Bronchial epithelial cell (primary cell): ENCODE measurements at places on chromosomes 6 and 20. TPM values are rescaled to one million over a fixed set of nuclear protein-coding genes. Genes with fewer than 3 reads are reported as not detected.

GRCh38 chr20:17339000-17339399, 112.2 kb downstream of the PCSK2 start:
- no peak for DNase-seq

Gene WFDC10B
- total RNA-seq, result not detected in 2 replicates

DNA sequence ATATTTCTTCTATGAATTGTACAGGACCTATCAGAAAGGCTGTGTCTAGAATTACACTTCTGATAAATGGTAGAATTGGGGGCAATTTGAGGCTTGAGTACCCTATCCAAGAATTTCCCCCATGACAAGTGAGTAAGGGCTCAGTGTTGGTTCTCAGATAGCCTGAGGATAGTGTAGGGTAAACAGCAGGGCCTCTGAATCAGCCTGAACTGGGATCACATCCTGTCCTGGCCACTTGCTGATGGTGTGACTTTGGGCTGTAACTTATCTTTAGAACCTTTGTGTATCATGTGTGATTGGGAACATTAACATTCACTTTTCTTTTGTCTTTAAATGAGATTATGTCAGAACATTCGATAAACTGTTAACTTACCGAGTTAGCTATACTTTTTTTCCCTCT, 151.0 kb downstream of the CLIC5 start:
- peak; percentile 70 for DNase-seq

Gene KCNB1
- total RNA-seq, result not detected in 2 replicates

Gene KCNQ2
- not detected in 2 replicates for total RNA-seq

DNA sequence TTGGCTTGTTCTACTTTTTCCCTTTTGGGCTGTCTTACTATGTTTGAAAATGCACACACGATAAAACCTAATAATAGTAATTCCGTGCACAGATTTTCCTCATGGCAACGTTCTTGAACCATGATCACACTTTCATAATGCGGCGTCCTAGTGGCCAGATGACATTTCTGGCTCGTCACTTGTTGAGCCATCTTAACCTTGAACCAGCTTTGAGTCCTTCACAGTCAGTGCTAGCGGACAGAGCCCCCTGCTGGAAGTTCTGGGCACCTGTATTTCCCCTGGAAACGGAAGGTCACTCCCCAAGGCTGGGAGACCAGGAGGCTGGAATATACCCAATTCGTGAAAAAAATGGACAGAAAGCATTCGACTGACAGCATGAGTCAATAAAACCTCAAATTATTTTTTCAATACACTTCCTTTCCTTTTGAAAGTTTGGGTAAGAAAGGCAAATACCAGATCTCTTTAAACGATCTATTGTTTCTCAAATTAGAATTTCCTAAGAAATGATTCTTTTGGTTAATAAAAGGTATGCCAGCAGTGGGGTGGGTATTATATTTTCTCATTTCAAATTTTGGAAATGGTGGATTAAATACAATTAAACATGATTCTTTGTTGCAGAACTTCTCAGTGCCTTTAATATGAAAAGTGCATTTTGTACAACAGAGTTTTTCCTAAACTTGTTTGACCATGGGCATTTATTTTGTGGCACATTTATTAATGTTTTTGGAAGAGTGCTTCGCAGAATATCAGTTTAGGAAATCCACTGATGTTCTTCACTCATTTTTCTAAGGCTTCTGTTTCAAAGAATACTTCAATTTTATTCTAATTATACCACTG, 542.3 kb downstream of the QKI start:
- DNase-seq, result peak; percentile 60

GRCh38 chr20:16535277-16535676, 38.0 kb downstream of the KIF16B start:
- DNase-seq, result no peak

Gene SASH1
- total RNA-seq, result 3.9 and 9.0 TPM in 2 replicates

Gene NMBR
- not detected in 2 replicates for total RNA-seq

DNA sequence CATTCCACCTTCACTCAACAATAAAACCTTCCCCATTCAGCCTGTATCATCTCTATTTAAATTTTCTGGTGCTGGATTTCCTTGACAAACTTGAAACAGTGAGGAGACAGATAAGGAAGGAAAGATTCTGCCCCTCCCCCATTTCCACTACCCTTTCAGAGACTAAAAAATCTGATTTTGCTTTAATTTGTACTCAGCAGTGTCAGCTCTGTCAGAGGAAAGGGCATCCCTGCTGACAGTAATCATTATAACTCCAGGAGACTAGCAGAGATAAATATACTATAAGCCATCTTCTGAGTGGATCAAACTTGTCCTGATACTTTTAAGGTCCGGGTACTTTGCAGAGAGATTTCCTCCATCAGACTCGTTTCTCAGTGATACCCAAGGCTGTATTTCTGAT, 155.6 kb downstream of the SAMD5 start:
- no peak for DNase-seq

- DNase-seq, result no peak
Measured at GRCh38 chr6:85353012-85353411, 96.9 kb upstream of the NT5E start.

GRCh38 chr6:14975471-14975817, 270.4 kb upstream of the JARID2 start:
- DNase-seq, result no peak

Gene YWHAB
- total RNA-seq, result 43.2 and 70.8 TPM in 2 replicates

Gene PLCB1
- total RNA-seq, result 1.1 and 2.9 TPM in 2 replicates

GRCh38 chr6:46134216-46134615, 4.4 kb downstream of the ENPP4 start:
- no peak for DNase-seq

Gene PDE10A
- total RNA-seq, result under 0.01 and 0.79 TPM in 2 replicates

Gene CRISP3
- under 0.01 and 2.4 TPM in 2 replicates for total RNA-seq

Gene CPNE5
- total RNA-seq, result not detected in 2 replicates

Gene PACSIN1
- not detected in 2 replicates for total RNA-seq

Gene RAET1G
- 26.6 and 45.0 TPM in 2 replicates for total RNA-seq

DNA sequence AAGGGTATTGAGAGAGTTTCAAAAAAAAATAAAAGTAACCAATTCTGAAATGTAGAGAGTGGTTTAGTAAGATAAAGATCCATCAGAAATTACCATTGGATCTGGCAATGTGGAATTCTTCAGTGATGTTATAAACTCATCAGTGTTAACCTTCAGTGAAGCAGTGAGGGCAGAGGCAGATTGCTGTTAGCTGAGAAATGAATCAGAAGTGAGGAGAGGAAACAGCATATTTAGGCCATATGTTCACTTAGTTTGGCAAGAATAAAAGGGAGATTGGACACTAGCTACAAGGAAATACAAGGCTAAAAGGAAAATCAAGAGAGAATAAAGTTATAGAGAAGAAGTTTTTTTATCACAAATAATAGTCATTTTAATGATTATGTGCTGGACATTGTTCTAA, 9.6 kb downstream of the KCNQ5 start:
- no peak for DNase-seq

GRCh38 chr20:24275946-24276705, 193.3 kb upstream of the SYNDIG1 start:
- no peak for DNase-seq

- DNase-seq, result peak; percentile 58
Measured at GRCh38 chr20:49825521-49826033, 12.9 kb downstream of the SLC9A8 start.

DNA sequence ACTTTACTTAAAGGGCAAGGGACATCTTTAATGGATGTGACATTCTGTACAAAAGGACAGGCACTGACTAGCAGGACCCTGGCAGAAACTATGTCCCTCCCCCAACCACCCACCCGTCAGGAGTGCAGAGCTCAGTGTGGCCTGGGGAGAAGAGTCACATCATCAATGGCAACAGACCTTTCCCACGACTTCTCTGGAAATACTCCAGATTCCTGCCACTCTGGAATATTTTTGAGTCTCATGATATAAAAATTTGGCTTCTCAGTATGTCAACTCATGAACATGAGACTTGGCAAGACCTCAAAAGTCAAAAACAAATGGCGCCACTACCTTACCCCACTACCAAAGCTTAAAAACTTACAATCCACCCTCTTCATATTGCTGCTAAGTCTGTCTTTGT, 118.3 kb downstream of the SLC23A2 start:
- no peak for DNase-seq

- no peak for DNase-seq
Measured at GRCh38 chr6:31168606-31169005, 1.9 kb downstream of the POU5F1 start.

DNA sequence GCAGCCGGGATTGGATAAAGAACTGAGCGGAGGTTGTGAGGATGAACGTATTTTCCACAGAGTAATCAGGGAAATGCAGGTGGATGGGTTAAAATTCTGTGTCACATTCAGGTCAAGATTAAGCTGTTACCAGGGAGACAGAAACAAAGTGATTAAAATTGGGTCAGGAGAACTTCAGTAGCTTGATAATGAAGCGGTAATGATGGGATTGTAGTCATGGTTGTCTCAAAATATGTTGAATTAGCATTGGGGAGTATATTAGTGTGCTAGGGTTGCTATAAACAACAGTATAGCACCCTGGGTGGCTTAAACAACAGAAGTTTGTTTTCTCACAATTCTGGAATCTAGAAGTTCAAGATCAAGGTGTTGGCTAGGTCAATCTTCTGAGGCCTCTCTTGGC, 155.5 kb downstream of the GJA1 start:
- no peak for DNase-seq
